AG20443 (cell line): ENCODE measurements at places on chromosomes 6 and 20.

DNA sequence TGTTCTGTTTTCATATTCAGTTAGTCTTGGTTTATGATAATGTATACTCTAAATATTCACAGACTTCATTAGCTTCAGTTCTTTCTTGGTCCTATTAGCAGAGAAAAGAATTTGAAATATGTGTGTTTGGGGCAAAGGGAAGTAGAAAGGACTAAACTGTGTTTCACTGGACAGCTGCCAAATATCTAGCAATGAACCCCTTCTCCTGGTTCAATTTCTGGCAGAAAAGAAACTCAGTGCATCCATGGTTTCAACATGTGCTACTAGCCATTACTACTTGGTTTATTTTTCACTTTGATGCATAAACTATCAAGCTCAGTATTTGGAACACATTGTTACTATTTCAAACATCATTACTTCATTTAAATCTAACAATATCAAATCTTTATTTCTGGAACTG lies 43.6 kb downstream of the FBXL4 start:
- DNase-seq, result no peak

DNA sequence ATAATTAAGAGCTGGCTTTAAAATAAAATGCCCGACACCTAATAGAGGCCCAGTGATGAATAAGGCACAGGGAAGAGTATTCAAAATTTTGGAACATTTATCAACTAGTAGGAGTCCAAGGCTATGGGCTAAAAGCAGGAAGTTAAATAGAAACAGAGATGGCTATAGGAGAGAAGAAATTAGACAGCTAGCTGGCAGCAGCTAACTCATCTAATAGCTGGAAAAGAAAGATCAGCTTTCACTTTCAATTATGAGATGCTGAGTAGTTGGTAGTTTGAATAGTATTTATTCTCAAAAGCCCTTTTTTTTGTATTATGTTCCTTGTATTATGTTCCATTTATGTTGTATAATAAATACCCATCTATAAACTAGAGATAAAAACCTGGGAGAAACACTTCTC lies 215.7 kb downstream of the SLC35F1 start:
- no peak for DNase-seq

GRCh38 chr6:29965563-29965872 lies 23.2 kb downstream of the HLA-A start:
- no peak for DNase-seq

DNA sequence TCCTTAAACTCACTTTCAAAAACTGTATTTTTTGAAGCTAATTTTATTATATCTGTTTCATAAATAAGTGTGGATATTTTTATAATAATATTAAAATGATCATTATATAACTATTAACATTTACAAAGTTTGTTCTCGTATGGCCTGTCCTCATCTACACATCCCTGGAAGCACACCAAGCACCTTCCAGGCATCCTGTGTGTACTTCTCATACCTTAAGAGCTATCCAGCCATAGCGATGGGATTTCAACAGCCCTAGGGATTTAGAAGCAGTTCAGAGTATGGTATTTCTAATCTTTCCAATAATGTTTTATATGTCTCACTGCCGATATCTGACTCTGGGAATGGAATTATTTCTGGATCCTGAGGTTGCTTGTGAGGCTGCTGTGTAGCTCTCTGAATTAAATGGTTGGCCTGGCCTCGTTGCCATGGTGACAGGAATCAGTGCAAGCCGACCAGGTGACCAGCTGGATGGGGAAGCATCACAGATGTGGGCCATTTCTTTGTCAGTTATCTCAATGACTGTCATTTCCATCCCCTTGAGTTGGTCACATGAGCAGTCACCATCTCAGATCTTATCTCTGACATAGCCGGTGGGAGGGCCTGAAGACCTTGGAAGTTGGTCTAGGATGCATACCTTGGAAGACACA lies 265.2 kb upstream of the RIN2 start:
- DNase-seq, result no peak

DNA sequence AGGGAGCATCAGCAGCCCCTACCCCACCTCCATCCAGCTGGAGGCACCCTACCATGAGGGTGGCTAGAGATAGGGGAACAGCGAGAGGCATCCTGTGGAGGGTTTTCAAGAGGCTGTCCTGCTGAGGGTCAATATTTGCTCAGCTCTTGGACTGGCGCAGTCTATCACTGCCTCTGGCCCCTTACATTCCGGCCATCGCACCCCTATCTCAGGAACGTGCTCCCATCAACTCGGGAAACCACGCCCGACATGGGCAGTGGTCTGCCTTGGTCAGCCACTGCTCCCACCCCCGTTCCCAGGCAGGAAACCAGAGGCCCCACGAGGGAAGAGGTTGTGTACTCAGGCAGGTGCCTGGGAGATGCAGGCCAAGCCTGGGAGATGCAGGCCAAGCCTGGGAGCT lies 57.9 kb downstream of the VEGFA start:
- DNase-seq, result no peak

DNA sequence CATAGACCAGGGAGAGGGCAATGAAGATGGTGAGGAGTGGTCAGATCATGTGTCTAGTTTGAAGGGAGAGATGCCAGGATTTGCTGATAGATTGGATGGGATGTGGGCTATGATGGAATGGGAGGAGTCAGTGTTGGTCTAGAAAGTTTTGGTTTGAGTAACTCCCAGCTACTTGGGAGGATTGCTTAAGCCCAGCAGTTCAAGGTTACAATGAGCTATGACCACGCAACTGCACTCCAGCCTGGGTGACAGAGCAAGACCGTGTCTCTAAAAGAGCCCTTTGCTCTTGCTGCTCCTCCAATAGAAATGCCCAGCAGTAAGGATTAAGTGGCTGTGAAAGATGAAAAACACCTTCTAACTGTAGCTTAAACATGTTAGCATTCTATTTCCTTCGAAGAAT lies 18.2 kb upstream of the LAMP5 start:
- DNase-seq, result no peak

DNA sequence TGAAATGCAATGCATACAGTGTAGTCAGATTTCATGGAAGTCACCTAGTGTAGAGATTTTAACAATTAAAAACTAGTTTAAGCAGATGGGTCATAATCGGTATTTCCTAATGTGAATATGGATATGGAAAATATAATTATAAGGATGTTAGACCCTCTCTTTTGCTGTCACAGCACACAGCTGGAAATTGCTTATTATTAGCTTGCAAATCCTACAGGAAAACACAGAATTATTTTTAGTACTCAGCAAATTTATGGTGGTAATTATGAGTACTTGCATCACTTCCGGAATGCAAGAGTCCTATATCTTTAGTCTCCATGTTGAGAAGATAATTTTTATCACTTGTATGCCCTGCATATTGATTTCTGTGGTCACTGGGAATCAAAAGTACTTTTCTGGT lies 993.6 kb downstream of the KIF16B start:
- DNase-seq, result no peak

DNA sequence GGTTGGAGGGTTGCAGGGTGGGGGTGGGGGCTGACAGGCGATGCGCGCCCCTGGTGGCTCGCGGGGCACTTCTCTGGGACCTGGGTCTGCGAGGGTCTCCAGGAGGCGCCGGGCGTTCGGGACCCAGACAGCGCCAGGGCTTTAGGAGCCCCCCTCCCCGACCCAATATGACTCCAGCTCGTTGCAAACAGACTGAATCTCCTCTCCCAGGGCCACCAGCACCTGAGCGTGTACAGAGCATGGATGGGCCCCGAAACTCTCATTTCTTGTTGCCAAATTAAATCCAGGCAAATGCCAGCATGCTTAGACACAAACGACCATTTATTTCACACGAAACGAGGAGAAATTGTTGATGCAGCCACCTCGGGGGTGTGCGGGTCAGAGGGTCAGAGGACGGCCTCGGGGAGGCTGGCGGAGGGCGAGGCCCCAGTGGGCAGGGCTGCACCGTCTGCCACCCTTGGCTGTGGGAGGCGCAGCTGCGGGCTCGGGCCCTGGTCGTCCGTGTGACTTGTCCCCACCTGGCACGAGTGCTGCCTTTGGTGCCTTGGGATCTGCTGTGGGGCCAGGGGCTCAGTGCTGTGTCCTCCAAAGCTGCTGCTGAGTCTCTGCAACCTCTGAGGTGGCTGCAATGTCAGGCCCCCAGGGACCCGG lies 20.9 kb upstream of the GATA5 start:
- DNase-seq, result no peak

DNA sequence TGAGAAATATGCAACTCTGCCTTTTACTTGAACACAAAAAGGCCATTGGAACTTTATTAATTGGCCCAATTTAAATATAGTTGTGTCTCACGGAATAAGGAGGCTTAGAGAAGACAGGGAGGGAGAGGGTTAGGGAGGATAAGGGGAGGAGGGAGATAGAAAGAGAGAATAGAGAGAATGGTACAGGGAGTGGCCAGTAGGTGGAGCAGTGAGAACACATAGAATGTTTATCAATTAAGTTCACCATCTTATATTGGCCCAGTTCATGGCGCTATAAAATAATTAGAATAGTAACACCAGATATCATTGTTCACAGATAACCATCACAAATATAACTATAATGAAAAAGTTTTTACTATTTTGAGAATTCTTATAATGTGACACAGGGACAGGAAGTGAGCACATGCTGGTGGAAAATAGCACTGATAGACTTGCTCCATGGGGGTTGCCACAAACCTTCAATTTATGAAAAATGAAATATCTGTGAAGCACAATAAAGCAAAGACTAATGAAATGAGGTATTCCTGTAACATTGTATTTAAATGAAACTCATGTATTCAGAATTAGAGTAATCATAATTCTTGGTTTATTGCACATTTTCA lies 374.1 kb upstream of the MANEA start:
- no peak for DNase-seq

GRCh38 chr20:17797161-17797560 lies 97.4 kb downstream of the BANF2 start:
- DNase-seq, result no peak
